Activated CD4-positive, alpha-beta T cell treated with anti-CD3 and anti-CD28 coated beads, Interleukin-2, amount 50 U/mL, for 1 hour (primary cell): ENCODE measurements at places on chromosomes 3 and 15.

DNA sequence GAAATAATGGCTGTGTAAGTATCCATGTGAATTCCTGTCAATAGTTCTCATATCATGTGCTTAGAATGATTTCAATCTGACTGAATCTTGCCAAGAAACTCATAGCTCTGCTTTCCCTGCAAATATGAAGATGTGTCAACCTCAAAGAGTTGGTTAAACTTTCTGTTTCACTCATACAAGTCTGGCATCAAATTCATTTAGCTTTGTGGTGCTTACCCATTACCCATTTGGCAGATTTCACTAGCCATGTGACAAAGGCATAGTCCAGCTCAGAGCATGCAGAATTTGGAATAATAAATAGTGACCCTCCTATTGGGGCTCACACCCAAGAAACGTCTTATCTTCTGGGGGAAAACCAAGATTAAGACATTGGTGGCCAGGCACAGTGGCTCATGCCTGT lies 256.6 kb upstream of the TPRG1 start:
- no peak for DNase-seq

- DNase-seq, result no peak
Measured at GRCh38 chr15:73901126-73901810, 25.0 kb upstream of the LOXL1 start.

GRCh38 chr15:57216288-57216687 lies 160.0 kb upstream of the CGNL1 start:
- DNase-seq, result no peak

GRCh38 chr3:150409512-150410310 lies 1.6 kb downstream of the TSC22D2 start:
- DNase-seq, result peak; percentile 63

- DNase-seq, result peak; percentile 53
Measured at GRCh38 chr3:9808345-9809037, 1.6 kb upstream of the TTLL3 start.

- no peak for DNase-seq
Measured at GRCh38 chr15:52706091-52706490, 26.9 kb upstream of the ATOSA start.

GRCh38 chr15:36888011-36888992 lies 212.0 kb downstream of the MEIS2 start:
- no peak for DNase-seq

DNA sequence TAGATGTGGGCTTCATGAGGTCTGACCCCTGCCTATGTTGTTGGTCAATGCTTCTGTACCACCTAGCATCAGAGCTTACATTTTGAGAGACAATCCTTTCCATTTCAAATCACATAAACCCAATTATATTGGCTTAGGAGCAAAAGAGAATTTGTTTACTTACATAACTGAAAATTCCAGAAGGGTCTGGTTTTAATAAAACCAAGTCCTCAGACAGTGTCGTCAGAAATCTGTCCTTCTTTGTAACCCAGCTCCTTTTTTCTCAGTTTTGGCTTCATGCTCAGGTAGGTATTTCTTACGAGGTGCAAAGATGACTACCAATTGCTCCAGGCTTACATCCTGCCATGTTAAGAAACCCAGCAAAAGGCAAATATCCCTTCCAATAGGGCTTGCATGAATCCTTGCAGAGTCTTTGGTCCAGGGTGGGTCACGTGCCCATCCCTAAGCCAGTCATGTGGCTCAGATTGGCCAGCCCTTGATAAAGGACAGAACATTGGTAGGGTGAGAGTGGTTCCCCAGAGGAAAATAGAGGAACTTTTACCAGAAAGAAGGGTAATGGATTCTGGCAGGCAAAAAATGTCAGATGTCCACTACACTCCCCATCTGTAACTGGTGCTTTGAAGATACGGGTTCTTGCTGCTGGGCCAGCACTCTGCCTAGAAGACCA lies 50.2 kb upstream of the VILL start:
- no peak for DNase-seq

GRCh38 chr3:141152801-141153678 lies 78.6 kb upstream of the PXYLP1 start:
- DNase-seq, result no peak

- no peak for DNase-seq
Measured at GRCh38 chr15:89745131-89745530, 5.9 kb downstream of the MESP1 start.

DNA sequence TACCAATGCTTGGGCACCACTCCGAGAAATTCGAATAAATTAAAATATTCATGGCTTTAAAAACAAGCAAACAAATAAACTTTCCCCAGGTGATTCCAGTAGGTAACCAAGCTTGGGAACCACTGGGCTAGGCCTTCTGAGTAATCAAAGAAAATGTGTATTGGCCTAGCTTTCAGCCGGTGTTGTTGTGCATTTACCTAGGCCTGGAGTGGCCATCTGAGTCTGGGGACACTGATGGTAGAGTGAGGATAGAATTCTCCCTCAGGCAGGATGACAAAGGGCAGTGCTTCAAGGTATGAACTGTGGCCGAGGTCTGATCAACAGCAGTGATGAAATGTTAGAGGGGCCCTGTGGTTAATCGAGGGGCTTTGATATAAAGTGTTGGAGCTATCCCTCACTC lies 440.5 kb downstream of the EPHB1 start:
- DNase-seq, result no peak

DNA sequence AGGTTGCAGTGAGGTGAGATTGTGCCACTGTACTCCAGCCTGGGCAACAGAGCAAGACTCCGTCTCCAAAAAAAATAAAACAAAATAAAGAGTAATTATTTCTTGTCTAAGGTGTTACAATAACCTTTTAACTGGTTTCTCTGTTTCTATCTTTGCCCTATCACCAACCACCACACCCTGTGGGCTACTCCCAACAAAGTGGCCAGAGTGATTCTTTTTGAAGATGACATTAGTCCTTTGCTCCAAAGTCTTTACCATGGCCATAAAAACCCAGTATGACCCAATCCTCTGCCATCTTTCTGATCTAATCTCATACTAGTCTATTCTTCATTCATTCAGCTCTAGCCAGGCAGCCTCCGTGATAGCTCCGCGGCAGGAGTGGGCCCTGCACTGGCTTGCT lies 62.8 kb downstream of the RFX7 start:
- DNase-seq, result no peak

DNA sequence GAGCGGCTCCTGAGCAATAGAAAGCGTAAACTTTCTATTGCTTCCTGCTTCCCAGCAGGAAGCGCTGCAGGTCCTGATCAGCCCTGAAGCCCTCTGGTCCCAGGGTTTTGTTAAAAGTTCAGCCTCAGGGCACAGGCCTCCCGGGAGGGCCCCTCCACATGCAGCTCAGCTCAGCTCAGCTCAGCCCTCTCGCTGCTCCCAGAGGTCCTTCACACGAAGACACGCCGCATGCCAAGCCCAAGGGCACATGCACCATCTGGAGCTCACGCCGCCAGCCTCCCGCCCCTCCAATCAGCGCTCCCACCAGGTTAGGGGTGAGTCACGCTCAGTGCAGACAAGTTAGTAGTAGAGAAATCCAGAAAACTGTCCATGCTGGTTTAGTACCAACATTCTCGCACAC lies 12.7 kb downstream of the TKT start:
- no peak for DNase-seq

DNA sequence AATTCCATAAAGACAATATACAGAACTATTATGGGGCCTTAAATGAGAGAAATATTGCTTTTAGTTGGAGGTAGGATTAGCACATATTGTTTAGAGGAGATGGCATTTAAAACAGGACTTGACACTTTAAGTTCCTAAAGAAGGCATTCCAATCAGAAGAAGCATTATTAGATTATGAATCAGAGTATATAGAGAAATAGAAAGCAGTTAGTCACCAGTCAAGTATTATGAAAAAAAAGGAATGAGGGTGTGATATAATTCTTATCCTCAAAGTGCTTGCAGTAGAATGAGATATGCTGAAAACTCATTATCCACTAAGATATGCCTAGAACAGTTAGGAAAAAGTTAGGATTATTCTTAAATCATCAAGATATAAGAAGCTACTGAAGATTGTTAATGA lies 456.2 kb downstream of the ZNF385D start:
- DNase-seq, result no peak

GRCh38 chr3:17910922-17911321 lies 168.5 kb upstream of the TBC1D5 start:
- DNase-seq, result no peak

- DNase-seq, result no peak
Measured at GRCh38 chr3:181369637-181370036, 342.1 kb upstream of the SOX2 start.

DNA sequence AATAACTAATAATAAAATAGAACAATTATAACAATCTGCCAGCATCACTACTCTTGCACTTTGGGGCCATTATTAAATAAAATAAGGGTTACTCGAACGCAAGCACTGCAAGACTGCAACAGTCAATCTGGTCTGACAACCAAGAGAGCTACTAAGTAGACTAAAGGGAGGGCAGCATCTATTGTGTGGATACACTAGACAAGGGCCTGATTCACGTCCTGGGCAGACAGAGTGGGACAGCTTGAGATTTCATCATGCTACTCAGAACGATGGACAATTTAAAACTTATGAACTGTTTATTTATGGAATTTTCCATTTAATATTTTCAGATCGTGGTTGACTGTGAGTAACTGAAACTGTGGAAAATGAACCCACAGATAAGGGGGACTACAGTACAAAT lies 39.5 kb downstream of the TNIK start:
- no peak for DNase-seq

GRCh38 chr3:2513986-2514385 lies 415.3 kb downstream of the CNTN4 start:
- no peak for DNase-seq

- no peak for DNase-seq
Measured at GRCh38 chr3:48372377-48372770, 355 bp downstream of the FBXW12 start.

- no peak for DNase-seq
Measured at GRCh38 chr3:137789236-137789635, 25.1 kb downstream of the SOX14 start.

- DNase-seq, result no peak
Measured at GRCh38 chr3:45487508-45487907, 99.1 kb downstream of the LARS2 start.

DNA sequence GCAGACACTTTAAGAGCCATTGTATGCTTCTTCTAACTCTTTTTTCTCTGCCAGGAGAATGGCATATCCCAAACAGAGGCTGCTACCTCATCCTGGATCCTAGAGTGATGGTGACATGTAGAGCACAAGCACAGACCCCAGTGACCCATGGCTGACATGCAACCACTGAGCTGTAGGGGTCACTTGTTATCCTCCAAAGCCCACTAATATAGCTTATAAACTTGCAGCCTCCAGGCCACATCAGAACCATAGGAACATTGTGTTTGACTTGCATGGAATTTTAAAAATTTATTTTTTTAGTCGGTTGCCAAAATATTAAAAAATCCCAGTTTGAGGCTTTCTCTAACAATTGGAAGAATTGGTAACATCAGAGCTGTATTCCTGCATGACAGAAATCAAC lies 283.0 kb upstream of the WNT5A start:
- no peak for DNase-seq

DNA sequence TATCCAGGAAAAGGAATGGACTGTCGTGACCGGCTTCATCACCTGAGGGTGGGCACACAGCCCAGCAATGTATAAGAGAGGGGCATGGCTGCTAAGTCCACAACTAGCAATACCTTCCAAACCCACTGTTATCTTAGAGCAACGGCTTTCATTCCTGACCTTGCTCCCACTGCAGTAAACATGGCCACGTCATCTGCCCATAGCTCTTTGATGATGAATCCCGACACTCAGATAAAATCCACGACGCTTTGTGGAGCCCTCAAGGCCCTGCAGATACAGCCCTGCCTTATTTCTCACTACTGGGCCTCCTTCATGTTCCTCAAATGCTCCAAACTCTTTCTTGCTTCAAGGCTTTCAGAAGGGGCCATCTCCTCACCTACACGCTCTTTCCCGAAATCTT lies 114.0 kb downstream of the ADAMTS17 start:
- no peak for DNase-seq

DNA sequence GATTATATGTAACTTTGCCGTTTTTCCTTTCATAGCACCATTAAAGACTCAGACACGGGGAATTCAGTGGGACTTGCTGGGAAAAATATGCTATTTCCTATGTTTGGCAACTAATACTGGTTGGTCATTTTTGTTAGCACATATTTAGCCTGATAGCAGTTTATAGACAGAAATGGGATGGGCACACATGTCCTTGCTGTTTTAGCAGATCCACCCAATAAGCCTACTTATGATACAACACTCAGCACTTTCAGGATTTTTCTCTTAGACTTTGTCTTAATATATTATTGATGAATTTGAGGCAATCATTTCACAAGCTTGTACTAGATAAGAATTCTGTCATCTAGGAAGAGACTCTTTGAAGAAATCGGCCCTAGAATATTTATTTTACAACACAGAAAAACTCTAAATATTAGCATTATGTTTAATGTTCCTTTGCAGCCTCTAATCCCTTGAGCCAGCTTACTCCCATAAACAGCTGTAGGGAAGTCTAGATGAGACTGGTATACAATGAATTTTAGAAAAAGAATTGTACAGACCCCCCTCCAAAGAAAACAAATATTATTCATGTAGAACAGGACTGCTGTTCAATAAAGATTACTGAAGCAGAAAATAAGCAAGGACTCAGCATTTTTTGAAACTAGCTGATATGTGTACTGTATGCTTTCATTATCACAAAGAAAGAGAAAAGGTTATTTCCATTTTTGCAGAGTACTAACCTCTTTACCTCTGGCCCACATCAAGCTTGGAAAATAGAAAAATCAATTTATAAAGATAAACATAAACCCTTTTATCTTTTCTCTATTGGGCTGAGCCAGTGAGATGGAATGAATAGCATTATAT lies 656.8 kb upstream of the SGO1 start:
- no peak for DNase-seq

DNA sequence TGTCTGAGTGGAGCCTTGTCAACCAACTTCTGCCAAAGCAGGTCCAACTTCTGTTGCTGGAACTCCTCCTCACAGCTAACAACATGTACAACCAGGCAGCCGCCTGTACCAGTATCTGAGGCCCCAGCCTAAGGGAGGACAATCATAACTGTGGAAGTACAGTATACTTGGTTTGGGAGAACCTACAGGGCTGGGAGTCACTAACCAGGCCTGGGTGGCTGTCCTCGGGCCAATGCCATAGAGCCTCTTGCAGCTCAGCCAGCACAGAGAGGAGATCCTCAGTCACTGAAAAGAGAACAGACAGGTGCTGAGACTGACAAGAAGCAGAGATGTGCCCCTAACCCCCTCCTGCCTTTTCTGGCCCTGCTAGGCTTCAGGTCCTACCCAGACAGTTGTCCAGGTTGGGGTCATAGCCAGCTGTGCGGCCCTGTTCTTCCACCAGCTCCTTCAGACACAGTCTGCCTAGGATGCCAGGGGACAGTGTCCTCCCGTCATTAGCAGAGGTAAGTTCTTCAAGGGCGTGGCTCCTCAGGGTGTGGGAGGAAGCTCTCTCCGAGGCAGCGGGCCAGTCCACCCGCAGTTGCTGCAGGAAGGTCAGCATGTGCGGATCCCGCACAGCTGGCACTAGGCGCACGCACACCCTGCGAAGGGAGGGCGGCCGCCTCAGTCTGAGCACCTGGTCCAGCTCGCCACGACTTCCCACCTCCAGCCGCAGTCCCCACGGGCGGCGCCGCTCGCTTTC lies 980 bp downstream of the DALRD3 start:
- no peak for DNase-seq

- no peak for DNase-seq
Measured at GRCh38 chr3:30003741-30004140, 602.7 kb upstream of the TGFBR2 start.
